ENCODE measurements at places on chromosomes 2 and 18. TPM values are rescaled to one million over a fixed set of nuclear protein-coding genes. Genes with fewer than 3 reads are reported as not detected.

DNA sequence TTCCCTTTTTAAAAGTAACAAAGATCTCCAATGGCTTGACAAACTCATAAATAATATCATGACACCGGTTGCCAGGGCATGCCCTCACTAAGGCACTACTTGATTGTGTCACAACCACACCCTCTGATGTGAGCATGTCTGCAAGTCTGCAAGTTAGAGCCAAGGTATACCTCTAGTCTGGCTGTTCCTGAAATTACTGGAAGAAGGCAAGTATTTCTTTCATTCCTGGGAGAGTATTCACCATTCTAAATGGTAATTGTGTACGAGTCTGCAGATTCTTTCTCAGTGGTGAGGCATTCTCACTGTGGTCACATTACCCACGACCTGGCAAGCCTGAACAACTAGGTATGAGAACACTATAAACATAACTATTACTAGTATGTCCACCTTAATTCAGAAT is 25.7 kb upstream of the RNU4ATAC start:
- H3K27me3 ChIP-seq: no peaks in the 10 kb centered on the region
- H3K4me3 ChIP-seq: no peak overlapping the region
- no peak for DNase-seq

DNA sequence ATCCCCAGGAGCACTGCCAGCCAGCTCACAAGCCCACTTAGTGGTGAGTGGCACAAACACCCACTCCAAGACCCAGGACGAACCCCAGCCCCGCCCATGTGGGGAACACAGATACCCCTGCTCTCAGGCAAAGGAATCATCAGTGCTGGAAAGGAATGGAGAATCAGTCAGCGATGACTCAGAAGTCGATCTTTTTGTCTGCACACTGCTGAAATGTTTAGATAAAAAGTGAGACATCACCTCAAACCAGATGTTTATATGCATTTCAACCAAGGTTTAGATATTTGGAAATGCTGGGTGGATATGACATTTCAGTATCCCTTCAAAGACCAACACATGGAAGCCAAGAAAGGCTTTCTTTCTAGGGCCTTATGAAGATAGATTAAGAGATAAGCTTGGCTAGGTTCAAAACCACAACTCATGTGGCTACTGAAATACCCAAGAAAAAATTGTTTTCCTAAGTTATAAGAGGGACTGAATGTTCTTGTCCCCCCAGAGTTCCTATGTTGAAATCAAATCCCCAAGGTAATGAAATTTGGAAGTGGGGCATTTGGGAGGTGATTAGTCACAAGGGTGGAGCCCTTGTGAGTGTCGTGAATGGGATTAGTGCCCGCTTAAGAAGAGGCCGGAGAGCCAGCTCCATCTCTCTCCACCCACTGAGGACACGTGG is 43.7 kb downstream of the POU3F3 start:
- no peak overlapping the region for H3K4me3 ChIP-seq
- H3K36me3 ChIP-seq: no peaks in the 10 kb centered on the region
- H3K4me1 ChIP-seq: no peaks in the 10 kb centered on the region

The CD28 gene
- total RNA-seq: 8.0 TPM

DNA sequence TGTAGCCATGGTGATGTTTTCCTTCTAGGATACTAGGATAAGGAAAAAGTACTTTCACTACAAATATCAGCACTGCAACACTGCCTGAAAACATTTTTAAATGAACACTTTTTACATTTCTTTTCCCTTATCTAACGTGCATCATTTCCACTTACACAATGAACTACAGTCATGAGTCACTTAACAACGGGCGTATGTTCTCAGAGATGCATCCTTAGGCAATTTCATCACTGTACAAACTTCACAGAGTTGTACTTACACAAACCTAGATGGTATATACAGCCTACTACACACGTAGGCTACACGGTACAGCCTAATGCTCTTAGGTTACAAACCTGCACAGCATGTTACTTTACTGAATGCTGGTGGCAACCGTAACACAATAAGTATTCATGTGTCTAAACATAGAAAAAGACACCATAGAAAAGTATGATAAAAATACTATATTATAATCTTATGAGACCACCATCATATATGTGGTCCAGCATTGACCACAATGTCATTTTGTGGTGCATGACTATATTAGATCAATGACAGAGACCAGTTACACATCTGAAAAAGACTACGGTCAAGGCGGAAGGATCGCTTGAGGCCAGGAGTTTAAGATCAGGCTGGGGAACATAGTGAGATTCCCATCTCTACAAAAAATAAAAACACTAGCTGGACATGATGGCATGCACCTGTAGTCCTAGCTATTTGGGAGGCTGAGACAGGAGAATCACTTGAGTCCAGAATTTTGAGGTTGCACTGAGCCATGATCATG is 39.8 kb downstream of the WDR33 start:
- no peak overlapping the region for H3K4me3 ChIP-seq
- H3K27me3 ChIP-seq: no peaks in the 10 kb centered on the region
- H3K36me3 ChIP-seq: peaks cover 21% of the 10 kb centered on the region
- DNase-seq: no peak

- H3K27ac ChIP-seq: no peak overlapping the region
- DNase-seq: no peak
- no peaks in the 10 kb centered on the region for H3K4me1 ChIP-seq
- H3K4me3 ChIP-seq: no peak overlapping the region
Observed at GRCh38 chr18:3472681-3473544, 22.9 kb downstream of the TGIF1 start.

Data from heart left ventricle (tissue), 16 donors.